ENCODE measurements at places on chromosomes 2 and 18.

GRCh38 chr2:235842941-235843340 lies 325.2 kb downstream of the GBX2 start:
- DNase-seq: no peak

DNA sequence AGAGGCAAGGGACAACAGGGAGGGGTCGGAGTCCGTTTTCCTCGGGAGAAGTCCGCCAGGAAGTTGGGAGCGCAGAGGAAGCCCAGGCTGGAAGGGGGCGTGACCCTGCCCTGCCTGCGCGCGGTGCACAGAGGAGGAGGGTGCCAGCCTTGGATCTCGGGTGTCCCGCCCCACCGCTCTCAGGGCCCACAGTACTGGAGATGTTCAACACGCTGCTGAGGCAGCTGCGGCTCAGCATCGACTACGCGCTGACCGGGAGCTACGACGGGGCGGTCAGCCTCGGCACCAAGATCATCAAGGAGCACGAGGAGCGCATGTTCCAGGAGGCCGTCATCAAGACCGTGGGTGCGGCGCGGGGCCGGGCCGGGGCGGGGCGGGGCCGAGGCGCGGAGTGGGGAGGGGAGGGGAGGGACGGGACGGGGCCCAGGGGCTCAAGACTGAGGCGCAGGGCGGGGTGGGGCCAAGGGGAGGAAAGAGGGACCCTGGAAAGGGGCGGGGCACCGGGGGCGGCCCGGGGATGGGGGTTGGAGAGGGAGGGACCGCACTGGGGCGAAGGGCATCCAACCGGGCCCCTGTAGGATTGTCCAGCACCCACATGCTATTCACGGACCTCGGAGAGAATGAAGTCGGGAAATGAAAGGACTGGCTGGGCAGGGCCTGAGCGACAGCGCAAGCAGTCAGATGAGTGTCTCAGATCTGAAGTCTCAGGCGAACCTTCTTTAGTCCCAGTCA lies 36.6 kb downstream of the POMC start:
- peak; percentile 13 for DNase-seq

DNA sequence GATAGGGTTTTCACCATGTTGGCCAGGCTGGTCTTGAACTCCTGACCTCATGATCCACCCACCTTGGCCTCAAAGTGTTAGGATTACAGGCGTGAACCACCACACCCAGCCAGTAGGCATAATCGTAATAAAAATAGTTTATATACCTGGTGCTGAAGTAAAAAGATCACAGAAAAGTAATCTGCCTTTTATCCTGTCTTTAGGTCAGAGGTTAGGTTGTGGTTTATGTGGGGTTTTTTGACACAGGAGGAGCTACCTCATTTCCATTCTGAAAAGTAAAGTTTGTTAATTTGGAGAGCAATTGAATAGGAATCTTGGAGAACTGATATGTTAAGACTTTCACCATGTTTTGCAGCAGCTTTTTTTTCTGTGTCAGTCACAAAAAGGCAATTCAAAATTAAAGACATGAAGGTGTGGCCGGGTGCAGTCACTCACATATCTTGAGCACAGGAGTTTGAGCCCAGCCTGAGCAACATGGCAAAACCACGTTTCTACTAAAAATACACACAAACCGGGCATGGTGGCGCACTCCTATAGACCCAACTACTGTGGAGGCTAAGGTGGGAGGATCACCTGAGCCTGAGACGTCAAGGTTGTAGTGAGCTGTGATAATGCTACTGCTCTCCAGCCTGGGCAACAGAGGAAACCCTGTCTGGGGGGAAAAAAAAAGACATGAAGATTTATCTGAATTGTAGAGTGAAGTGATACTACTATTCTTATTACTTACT lies 31.5 kb downstream of the CCNT2 start:
- no peak for DNase-seq

- DNase-seq: no peak
Measured at GRCh38 chr2:31831585-31831984, 179.2 kb downstream of the MEMO1 start.

DNA sequence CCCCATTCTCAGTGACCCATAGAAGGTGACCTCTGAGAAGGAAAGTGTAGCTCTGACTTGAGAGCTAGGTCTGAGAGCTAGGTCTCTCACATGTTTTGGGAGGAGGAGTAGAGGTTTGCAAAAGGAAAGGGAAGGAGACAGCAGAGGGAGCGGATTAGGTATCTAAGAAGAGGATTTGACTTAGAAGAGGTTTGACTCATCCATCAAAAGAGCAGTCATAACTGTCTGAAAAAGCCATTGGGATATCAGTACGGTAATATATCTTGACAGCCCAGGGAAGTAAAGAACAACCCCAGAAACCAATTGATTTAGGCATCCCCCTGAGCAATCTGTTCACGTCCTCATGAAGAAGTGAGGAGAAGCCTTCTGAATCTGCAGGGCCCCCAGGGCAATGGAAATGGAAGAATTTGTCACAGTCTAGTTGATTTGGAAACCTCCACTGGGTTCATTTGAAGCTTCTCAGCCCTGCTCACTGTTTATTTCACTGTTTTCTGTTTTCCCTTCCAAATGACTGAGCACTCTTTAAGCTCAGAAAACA lies 19.3 kb downstream of the OXER1 start:
- no peak for DNase-seq

- no peak for DNase-seq
Measured at GRCh38 chr2:169717691-169718063, 16.0 kb upstream of the KLHL23 start.

GRCh38 chr2:102176172-102176571 lies 10.7 kb upstream of the IL1RL2 start:
- DNase-seq: no peak

DNA sequence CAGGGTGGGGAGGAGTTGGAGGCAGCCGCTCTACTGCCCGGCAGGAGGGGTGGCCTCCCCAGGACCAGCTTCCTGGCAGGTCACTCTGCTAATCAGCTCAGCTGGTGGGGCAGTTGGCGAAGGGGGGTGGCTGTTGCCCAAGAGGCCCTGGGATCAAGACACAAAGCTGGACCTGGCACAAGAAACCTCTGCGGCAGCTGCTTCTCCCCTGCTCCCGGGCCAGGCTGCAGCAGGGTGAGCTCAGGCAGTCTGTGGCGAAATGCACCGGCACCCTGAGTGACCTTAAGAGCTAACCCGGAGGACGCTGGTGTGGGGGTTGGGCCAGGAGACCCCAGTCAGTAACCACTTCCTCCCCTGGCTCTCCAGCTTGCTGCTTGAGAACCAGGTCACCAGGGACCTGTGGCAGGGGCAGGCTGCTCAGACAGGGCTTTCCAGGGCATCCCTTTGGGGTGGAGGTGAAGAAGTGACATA lies 31.1 kb downstream of the TOGARAM2 start:
- no peak for DNase-seq

- DNase-seq: no peak
Measured at GRCh38 chr2:217950401-217950871, 52.4 kb downstream of the TNS1 start.

GRCh38 chr18:80178935-80179818 lies 68.1 kb downstream of the PARD6G start:
- no peak for DNase-seq

GRCh38 chr2:123826729-123827271 lies 198.3 kb upstream of the CNTNAP5 start:
- no peak for DNase-seq

DNA sequence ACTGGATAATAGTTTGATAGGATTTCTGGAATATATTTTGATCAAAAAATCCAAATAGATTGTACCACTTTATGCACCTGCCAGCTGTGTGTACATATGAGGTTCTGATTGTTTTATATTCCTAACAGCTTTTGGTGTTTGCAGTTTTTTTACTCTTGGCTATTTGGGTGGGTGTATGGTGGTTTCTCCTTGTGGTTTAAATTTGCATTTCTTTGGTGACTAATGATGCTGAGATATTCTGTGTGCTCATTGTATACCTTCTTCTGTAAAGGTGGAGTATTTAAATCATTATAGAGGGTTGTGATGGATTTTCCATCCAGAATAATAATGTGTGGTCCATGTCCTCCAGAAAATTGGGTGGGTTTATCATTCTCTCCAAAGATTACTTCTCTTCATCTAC lies 372.9 kb downstream of the THSD7B start:
- no peak for DNase-seq

- DNase-seq: no peak
Measured at GRCh38 chr2:157803476-157803875, 72.7 kb downstream of the ACVR1 start.

- no peak for DNase-seq
Measured at GRCh38 chr18:9716780-9717563, 8.9 kb downstream of the RAB31 start.

DNA sequence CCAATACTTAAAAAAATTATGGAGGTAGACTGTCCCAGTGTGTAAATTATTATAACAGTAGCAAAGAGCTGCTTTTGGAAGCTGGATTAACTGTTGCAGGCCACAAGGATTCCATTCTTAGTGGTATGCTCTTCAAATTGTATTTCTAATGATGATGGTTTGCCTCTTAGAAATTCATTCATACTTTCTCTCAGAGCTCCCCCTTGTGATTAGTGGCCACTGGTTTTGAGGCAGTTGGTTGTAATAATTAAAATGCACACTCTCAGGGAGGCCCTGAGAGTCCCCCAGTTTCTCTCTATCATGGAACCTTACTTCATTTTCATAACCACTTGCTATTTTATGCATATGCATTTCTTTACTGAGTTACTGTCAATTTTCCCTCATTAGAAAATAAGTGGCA lies 122.5 kb downstream of the PLA2R1 start:
- DNase-seq: no peak

DNA sequence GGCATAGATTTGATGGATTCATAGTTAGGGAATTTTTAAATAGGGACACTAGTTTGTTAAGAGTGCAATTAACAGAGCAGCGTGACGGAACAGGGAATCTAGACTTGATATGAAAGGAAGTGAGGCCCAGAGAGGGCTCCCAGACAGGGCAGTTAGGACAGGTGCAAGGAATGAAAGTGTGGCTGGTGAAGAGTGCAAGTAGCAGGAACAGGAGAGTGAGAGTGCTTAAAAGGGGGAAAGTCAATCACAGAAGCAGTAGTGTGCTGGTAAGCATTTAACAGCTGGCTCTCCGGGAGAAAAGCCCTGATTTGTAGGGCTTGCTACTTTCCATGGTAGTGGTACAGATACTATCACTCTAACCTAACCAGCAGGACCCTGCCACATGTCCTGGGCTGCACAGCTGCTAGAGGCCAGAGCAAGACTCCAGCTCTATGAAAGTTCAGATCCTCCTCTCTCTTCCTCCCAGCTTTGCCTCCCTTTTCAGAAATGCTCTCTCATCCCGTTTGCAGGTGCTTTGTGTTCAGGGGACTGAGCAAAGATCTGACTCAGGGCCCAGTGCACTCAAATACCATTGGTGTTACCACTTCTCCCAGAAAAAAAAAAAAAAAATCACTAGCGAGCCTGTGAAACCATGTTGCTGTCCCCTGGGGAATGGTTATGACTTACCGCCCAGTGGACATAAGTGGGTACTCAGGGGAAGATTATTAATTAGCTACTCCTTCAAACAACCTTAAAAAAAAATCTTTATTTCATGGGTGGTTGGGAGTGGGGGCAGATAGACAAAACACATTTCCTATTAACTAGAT lies 18.1 kb upstream of the GCFC2 start:
- no peak for DNase-seq

GRCh38 chr18:64994370-64994769 lies 756.4 kb upstream of the CDH7 start:
- no peak for DNase-seq

- DNase-seq: no peak
Measured at GRCh38 chr18:23903971-23904370, 110.6 kb upstream of the TTC39C start.

GRCh38 chr18:22102953-22103646 lies 66.3 kb upstream of the GATA6 start:
- DNase-seq: no peak

- no peak for DNase-seq
Measured at GRCh38 chr2:100011272-100011731, 131.1 kb downstream of the AFF3 start.

DNA sequence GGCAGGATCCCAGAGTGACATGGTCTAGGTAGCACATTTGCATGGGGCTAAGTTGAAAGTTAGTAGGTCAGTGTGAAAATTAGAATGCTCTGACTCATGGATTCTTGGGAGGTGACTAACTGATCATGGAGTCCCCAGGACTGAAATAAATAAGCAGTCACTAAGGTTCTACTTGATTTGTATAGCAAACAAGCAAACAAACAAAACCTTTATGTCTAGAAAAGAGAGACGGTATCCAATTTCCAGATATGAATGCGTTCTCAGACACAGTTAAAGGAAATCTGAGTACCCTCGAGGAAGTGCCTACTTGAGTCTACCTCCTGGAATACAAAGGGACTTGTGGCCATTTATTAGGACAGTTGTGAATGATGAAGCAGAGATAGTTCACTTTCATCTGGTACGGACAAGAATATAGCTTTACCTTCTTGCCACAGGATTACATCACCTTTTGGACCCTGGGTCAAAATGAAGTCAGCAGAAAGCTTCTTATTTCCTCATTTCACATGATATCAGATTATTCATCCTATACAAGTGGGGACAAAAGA lies 54.3 kb upstream of the AGPS start:
- no peak for DNase-seq
